ENCODE measurements at places on chromosomes 13 and 19.
A peak's percentile ranks its signal among the peaks of the same experiment; 100 is the strongest.

GRCh38 chr19:38152461-38153379 lies 71.3 kb downstream of the DPF1 start:
- DNase-seq, result peak; percentile 78

- DNase-seq, result no peak
Measured at GRCh38 chr19:6418562-6418932, 6.1 kb downstream of the KHSRP start.

DNA sequence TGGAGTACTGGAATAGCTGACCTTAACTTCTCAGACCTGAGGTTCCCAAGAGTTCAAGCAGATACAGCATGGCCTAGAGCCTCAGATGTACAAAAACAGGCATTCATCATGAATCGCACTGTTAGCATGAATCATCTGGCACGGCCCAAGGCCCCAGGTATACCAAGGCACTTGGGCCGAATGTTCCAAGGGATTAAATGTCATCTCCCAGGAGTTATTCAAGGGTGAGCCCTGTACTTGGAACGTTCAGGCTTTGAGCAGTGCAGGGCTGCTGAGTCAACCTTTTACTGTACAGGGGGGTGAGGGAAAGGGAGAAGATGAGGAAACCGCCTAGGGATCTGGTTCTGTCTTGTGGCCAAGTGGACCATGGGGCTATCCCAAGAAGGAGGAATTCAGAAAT lies 6.3 kb downstream of the KLK3 start:
- no peak for DNase-seq

DNA sequence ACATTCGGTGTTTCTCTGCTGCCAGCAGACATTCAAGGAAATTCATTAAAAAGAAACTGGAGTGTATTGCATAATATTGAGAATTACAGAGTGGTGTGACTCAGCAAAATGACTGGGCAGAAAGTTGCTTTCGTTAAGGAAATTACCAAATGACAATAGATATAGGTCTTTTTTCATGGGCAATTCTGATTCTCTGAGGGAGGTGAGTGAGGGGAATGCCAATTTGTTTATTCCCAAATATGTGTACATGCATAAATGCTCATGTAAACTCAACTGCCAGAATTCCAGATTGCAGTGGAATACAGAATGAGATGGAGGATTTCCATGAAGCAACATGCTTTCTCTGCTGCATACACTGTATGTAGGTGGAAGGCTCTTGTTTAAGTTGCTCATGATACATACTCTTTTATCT lies 1730.1 kb downstream of the SLITRK5 start:
- no peak for DNase-seq

DNA sequence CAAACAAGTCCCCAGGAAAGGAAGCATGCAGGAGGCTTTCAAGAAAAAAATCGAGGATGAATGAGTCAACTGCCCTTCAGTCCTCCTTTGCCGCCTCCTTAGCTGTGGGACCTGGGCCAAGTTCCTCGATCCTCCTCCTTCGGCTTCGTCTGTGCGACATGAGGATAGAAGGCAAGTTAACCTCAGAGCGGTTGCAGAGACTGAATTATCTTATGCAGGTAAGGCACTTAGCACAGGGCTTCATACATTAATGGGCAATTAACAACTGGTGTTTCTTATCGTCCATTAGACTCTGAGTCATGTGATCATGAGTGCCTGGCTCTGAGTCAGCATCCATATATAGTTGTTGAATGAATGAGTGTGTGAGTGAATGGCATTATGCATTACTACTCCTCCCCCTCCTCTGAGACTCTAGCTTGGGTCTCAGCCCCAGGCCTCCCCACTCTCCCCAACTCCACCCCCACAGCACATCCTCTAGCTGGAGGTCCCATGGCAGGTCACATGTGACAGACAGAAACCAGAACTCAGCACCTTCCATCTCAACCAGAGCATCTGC lies 1.6 kb upstream of the TTC9B start:
- DNase-seq, result no peak

- DNase-seq, result no peak
Measured at GRCh38 chr13:112857914-112858490, 111.0 kb upstream of the MCF2L start.

GRCh38 chr13:43301346-43301969 lies 278.1 kb downstream of the DNAJC15 start:
- DNase-seq, result no peak

- no peak for DNase-seq
Measured at GRCh38 chr19:4624301-4624700, 15.0 kb upstream of the TNFAIP8L1 start.

Measured in NCI-H524 treated with DMSO at 0.1 percent for 48 hours (cell line).